ENCODE measurements at places on chromosomes 4 and X.

GRCh38 chr4:177301126-177301639 is 8.5 kb upstream of the NEIL3 start:
- DNase-seq = no peak

- DNase-seq = no peak
Measured at GRCh38 chr4:121243485-121243884, 79.4 kb upstream of the TNIP3 start.

DNA sequence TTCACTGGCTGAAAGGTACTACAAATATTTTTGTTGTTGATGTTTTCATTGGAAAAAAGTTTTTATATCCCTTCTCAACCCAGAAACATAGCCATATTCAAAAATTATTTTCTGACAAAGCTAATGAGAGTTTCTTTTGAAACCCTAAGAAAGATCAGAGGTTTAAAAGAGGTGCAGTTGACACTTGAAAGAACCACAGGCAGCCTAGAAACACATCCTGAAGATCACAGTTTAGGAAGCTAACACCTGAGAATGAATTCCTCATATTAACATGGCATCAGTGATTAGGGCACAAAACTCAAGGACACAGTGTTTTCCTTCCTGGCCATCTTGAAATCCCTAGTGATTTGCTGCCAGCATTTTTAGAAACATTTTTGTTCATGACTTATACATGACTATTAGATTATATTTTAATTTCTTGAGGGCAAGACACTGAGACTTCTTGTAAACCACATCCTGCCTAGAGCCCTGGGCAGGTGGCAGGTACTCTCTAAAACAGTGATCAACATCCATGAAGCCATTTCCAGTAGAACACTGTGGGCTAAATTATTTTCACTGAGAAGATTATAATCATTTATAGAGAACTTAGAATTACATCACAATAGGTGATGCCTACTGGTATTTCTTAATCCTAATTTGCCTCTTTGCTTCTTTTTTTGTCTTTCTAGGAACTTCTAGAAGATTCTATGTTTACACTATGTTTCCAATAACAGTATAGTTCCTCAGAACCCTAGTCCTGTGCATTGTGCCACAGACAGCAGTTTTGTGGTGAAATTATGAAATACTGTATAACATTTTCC is 80.0 kb downstream of the ARSJ start:
- DNase-seq = no peak

- DNase-seq = no peak
Measured at GRCh38 chrX:123422875-123423274, 238.8 kb downstream of the GRIA3 start.

DNA sequence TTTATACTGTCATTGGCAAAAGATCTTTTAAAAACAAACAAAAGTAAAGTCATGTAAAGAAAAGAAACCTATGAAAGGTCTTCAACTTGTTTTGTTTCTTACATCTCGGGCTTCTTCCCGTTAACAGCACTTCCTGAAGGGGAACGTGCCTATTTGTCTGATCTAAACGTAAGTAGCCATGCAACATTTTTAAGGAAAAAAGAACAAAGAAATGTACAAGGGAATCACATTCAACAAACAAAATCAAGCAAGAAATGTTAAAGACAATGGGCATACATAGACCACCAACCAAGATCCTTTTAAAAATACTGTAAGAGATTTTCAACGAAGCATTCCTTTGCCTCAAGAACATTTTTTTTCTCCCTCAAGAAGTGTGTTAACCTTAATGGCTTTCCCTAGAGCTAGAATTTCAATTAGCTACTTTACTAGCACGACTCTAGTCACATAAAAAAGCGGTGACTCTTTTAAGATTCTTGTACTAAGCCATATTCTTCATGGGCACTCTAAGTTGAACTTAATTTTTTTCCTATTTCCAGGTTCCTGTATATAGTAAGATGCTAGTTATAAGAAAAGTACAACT is 112.0 kb upstream of the TTC29 start:
- DNase-seq = no peak

DNA sequence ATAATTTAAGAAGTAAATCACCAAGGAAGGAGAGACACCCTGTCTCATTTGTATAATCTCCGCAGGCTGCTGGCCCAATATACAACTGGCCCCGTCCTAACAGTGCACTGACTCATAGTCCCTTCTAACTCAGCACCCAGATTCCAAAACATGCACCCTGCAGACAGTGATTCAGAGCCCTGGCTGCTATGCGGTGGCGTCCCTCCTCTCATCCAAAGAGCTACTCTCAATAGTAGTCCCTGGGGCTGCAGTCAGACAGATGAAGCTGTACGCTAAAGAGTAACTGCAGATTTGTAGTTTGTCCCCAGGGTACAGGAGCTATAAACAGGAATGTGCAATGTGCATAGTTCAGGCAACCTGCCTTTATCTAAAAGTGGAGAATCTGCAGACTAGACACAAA is 23.0 kb downstream of the GABRA3 start:
- DNase-seq = no peak

GRCh38 chrX:153700376-153700945 is 12.7 kb downstream of the SLC6A8 start:
- no peak for DNase-seq

- no peak for DNase-seq
Measured at GRCh38 chr4:99038213-99038612, 42.7 kb downstream of the METAP1 start.

GRCh38 chrX:49673394-49673793 is 22.4 kb downstream of the PAGE1 start:
- no peak for DNase-seq

Measured in stimulated activated CD8-positive, alpha-beta memory T cell treated with anti-CD3 and anti-CD28 coated beads, Interleukin-4, amount 100 ng/mL, for 48 hours (primary cell).